Adrenal gland (tissue), 19 donors: ENCODE measurements at places on chromosomes 11 and 22. TPM values are rescaled to one million over a fixed set of nuclear protein-coding genes. Genes with fewer than 3 reads are reported as not detected.

DNA sequence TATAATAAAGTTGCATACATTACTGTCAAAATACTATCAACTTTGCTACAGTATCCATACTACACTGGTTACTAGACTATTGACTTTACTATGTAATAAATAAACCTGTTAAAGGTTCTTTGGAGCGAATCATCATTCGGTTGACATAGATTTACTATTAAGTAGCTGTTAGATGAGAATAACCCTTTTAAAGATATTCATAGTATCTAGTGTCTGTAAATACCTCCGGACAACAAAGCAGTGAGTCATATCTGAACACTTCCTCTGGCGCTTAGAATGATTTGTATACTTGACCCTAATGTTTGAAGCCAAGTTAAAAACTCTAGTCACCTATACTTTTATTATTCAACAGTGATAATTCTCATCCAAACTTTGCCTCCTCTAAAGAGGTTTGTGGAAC, 84.7 kb downstream of the MSANTD4 start:
- no peaks in the 10 kb centered on the region for H3K4me1 ChIP-seq
- no peak for DNase-seq
- H3K27ac ChIP-seq: no peak overlapping the region
- no peaks in the 10 kb centered on the region for H3K27me3 ChIP-seq
- H3K4me3 ChIP-seq: no peak overlapping the region
- no peaks in the 10 kb centered on the region for H3K36me3 ChIP-seq

- no peak overlapping the region for H3K4me3 ChIP-seq
- no peaks in the 10 kb centered on the region for H3K36me3 ChIP-seq
- DNase-seq: peak; percentile 96
These were observed 56.7 kb upstream of the CRTAM start for GRCh38 chr11:122781378-122782195.

DNA sequence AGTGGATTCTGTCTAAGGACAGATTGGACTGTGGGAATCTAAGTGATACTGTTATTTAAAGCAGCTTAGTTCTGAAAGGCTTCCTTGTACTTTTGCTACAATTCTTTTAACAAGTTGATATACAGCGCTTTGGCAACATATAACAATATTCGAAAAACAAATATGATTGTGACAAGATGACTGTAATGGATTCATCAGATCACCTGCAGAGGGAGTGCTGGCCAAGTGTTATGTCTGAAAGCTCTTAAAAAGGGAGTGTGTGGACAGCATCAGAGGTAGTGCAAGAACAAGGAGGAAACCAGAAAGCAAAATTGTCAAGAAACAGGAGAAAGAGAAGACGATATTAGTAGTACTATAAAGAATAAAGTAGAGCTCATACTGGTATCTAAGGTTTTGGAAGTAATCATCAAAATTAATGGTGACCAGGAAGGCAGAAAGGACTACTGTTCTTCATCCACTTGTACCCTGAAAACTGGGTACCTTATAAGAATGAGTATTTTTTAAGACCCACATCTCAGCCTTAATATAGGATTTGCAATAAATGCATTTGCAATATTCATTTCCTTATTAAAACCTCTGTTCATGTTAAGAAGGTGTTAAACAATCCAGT, 1112.0 kb upstream of the CCDC90B start:
- H3K27me3 ChIP-seq: no peaks in the 10 kb centered on the region
- no peak overlapping the region for H3K4me3 ChIP-seq
- H3K4me1 ChIP-seq: no peaks in the 10 kb centered on the region
- H3K36me3 ChIP-seq: no peaks in the 10 kb centered on the region
- no peak overlapping the region for H3K27ac ChIP-seq

- DNase-seq: no peak
- H3K4me1 ChIP-seq: no peaks in the 10 kb centered on the region
- no peak overlapping the region for H3K4me3 ChIP-seq
- H3K27me3 ChIP-seq: no peaks in the 10 kb centered on the region
These were observed 6.7 kb upstream of the OOSP4A start for GRCh38 chr11:59957094-59957493.

- H3K27me3 ChIP-seq: no peaks in the 10 kb centered on the region
- H3K27ac ChIP-seq: no peak overlapping the region
- DNase-seq: no peak
- H3K36me3 ChIP-seq: no peaks in the 10 kb centered on the region
- H3K4me1 ChIP-seq: no peaks in the 10 kb centered on the region
These were observed 26.9 kb downstream of the RASD2 start for GRCh38 chr22:35567351-35568141.

SMTNL1 gene
- total RNA-seq: not detected

MMP27 gene
- not detected for total RNA-seq
